Stimulated activated CD4-positive, alpha-beta T cell treated with anti-CD3 and anti-CD28 coated beads, Interleukin-12 subunit alpha, Interleukin-12 subunit beta, amount 100 ng/mL, for 4 hours (primary cell): ENCODE measurements at places on chromosomes 2 and 18.

GRCh38 chr2:222270396-222270795 is 28.4 kb downstream of the PAX3 start:
- no peak for DNase-seq

DNA sequence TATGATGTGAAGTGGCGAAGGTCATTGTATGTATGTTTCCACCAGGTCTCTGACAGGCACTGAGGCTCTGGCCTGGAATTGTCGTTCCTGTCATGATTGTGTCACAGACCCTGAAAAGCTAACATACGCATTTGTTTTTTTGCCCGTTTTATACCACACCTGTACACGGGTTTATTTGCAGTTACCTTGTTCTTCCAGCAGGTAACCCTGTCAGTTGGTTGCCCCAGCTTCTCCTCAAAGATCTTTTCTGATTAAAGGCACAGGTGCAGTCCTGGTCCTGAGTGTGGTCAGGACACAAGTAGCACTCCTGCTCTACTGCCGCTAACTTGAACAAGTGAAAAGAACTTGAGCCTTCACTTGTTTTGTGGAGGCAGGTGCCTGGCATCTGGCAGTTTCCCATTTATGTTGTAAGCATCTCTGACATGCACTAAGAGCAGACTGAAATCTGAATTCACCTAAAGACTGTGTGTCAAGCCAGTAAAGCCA is 19.9 kb downstream of the CD8A start:
- DNase-seq, result no peak

DNA sequence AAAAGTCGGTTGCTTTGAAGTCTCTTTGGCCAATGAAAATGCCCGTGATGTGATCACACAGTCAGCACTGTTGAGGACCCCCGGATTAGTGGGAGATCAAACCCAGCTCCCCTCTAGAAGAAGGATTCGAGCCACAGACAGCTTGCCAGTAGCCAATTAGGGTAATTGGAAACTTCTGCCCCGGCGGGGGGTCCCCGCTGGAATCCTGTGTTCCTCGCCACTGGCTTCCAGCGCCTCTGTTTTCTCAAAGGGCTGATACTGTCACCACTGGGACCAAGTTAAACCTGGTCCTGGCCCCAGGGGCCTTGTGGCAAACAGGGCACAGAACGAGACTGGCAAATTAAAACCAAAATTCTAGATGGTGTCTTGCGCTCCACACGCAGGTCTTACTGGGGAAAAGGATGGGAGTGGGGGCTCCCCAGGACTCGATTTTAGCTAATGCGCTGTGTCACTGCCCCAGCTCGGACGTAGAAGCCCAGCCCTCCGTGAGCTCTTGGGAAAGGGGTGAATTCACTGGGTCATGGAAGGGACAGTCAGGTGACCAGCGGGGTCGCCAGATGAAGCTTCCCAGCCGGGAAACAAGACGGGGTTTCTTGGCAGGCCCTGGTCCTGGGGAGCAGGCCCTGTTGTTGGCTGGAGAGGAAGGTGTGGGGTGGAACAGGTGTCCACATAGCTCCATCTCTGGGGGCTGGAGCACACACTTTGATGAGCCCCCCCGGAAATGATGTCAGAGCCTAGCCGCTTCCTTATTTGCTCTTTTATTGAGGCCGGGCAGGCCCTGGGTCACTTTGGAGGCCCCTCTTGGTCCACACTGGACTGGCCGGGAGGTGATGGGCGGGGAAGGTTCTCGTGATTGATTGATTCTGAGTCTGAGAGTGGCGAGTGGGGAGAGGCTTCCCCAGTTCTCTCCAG is 90.2 kb downstream of the SMAD7 start:
- no peak for DNase-seq

GRCh38 chr2:158131483-158131912 is 29.8 kb downstream of the UPP2 start:
- DNase-seq, result no peak

GRCh38 chr2:137947032-137947727 is 17.1 kb upstream of the HNMT start:
- DNase-seq, result no peak

GRCh38 chr2:184875911-184876310 is 277.6 kb downstream of the ZNF804A start:
- no peak for DNase-seq
